CD4-positive, alpha-beta T cell treated with Interleukin-17A for 4 hours (primary cell): ENCODE measurements at places on chromosomes 6 and 20.
A peak's percentile ranks its signal among the peaks of the same experiment; 100 is the strongest.

GRCh38 chr6:11353921-11354389, 121.5 kb upstream of the NEDD9 start:
- DNase-seq: peak; percentile 61

- no peak for DNase-seq
Measured at GRCh38 chr20:12605751-12606150, 403.0 kb upstream of the SPTLC3 start.

DNA sequence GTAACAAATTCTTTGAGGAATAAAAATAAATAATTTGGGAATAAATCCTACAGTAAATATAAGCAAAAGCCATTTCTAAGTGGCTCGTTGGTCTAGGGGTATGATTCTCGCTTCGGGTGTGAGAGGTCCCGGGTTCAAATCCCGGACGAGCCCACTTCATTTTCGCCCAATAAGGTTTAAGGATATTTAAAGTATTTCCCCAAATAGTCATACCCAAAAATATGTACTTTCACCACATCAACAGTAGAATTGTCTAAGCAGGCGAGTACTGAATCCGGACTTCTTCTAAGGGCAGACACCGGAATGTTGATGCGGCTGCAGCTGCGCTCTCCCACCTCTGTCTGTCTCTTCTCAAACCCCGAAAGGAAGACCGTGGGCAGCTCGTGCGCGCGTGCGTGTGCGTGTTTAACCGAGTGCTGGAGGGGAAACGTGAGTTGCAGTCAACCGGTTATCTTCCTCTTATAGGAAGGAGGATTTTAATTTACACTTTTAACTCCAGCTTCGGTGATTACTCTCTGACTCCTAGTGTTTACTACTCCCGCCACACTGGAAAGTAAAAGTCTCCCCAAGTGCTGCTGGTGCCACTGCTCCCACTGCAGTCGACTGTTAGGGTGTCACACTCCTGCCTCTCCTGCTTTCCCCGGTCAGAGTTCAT, 155.7 kb upstream of the PRSS16 start:
- DNase-seq: peak; percentile 10

DNA sequence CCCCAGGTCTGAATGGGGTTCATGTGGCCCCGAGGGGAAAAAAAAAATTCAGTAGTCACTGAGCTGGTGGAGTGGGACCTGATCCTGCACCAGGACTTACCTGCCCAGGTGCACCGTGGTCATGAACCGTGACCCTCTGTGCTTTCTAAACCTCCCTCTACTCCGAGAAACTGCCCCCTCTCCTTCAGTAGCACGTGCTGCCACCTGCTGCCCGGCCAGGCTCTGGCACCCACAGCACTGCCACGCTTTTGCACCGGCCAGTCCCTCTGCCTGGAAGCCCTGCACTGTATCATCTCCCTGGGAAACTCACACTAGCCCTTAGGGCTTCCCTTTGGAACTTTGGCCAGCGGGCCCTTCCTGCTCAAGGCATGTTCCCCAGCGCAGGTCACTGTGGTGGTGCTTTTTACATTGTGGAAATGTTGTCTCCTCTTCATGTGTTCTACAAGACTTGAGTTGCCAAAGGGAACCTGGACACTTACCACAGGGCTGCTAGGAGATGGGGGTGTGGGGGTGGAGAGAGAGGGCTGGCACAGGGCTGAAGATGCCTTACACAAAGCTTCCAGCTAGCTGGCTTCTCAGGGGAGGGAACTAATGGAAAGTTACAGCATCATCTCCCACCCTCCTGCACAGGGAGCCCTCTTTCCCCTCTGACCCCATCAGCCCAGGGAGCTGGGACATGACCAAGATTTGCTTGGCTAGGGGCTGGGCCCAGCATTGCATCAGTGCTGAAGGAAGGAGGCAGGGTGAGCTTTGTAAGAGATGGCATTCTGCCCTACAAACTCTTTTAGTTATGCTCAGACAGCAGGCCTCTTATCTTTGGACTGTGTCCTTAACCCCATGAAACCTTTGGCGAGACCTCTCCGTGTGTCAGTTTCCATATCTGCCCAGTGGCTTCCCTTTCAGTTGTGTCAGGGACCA, 2.5 kb upstream of the PTPRT start:
- DNase-seq: no peak

- no peak for DNase-seq
Measured at GRCh38 chr6:146650799-146651481, 52.2 kb downstream of the ADGB start.

- DNase-seq: no peak
Measured at GRCh38 chr20:10129749-10130148, 88.9 kb upstream of the SNAP25 start.

DNA sequence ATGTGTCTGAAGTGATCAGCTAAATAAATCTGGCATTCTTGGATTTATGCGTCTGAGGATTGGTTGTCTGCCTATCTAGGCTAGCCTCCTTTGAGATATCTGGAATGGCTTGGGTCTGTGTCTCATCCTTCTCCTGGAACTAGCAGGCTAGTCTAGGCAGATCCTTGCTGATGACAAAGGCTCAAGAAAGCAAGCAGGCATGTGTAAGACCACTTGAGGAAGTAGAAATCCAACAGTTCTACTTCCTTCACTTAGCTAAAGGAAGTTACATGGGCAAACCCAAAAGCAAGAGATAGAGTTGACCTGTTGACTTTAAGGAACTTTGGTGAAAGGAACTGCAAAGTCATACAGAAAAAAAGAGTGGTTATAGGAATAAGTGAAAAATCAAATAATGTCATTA, 672.6 kb downstream of the MAFB start:
- DNase-seq: no peak

GRCh38 chr20:20946122-20946759, 159.9 kb downstream of the LINC00237 start:
- no peak for DNase-seq

DNA sequence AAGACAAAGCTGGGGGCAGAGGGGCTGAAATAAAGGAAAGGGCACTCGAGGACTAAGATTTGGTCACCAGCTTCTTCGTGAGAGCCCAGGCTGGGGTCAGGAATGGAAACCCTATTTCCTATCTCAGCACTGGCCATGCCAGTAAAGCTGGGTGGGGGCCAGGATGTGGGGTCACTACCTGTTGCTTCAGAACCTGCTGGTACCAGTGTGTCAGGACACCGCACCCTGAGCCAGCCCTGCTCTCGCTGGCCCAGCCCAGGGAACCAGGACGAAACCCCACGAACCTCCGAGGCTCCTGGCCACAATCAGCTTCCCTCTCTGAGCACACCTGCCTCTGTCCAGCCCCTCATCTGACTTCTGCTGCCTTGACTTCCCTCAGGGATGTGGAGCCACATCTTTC, 2.1 kb downstream of the CDSN start:
- no peak for DNase-seq

- no peak for DNase-seq
Measured at GRCh38 chr20:50838322-50838625, 43.4 kb downstream of the BCAS4 start.

DNA sequence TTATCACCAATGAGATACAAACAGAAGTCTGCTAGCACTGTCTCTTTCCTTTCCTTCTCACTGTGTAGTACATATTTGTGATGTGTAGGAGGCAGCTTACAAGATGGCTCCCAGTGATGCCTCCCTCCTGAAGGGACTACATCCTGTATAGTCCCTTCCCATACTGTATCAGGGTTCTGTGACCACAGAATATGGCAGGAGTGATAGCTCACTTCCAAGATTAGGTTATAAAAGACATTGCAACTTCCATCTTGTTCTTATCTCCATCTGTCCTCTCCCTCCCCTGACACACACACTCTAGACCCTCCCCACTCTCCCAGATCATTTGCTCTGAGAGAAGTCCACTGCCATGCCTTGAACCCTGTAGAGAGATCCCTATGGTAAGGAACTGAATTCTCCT, 38.0 kb downstream of the SESN1 start:
- no peak for DNase-seq

DNA sequence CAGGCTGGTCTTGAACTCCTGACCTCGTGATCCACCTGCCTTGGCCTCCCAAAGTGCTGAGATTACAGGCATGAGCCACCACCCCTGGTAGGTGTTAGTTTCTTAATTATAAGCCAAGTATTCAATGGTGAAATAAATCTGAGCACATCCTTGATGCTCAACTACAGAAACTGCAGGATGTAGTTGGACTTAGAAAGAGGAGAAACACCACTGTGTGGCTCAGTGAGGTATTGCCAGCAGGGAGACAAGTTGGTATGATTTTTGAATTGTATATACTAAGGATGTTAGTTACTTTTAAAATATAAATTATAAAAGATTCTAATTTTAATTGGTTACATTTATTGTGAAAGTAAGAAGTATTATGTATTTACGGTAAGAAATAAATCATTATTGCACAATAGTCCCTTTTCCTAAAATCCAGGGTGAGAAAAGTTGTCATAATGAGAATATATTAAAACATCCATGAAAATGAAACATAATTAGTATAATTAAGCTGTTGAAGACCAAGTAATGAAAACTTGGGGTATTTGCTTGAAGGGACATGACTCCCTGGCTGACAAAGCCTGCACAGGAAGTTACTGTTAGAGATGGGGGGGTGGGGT, 17.6 kb downstream of the SLC18B1 start:
- DNase-seq: no peak

GRCh38 chr6:89970609-89971337, 76.5 kb downstream of the GJA10 start:
- peak; percentile 38 for DNase-seq

DNA sequence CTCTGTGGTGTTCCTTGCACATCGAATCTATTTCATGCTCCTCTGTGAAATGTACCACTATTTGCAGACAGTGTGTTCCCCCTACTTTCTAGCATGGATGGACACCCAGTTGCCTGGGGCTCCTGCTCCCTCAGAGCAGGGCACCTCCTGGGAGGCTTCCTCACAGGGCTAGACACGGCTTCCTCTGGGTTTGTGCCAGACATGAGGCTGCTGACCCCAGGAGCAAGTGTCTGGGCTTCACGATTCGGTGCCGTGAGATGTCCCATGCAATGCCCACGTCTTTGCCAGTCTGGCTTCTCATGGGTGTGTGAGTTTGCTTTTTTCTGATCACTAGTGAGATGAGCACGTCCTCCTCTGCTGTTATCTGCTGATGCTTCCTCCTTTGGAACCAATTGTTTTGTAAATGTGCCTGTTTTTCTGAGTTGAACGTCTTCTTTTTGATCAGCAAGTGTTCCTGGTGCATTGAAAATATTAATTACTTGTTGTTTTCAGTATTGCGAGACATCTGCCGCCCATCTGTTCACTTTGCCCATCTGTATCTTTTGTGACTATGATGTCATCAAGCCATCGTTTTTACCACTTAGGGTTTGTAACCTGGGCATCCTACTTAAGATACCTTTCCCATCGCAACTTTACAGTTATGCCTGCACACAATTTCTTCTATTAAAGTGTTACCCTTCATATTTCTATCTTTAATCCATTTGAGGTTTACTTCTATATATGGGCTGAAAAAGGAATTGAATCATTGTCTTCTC, 92.0 kb downstream of the TTLL2 start:
- DNase-seq: no peak

- no peak for DNase-seq
Measured at GRCh38 chr20:48705240-48706115, 122.3 kb downstream of the PREX1 start.

DNA sequence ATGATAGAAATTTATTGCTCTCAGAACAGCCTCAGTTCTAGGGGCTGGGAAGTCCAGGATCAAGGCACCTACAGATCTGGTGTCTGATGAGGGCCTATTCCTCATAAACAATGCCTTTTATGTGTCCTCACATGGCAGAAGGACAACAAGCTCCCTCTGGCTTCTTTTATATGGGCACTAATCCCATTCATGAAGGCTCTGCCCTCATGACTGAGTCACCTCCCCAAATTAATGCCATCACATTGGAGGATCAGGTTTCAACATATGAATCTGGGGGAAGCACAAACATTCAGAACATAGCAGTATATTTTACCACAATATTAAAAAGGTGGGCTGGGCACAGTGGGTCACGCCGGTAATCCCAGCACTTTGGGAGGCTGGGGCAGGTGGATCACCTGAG, 58.5 kb upstream of the CCN6 start:
- DNase-seq: no peak

GRCh38 chr20:44419131-44419844, 56.4 kb upstream of the TTPAL start:
- no peak for DNase-seq

- no peak for DNase-seq
Measured at GRCh38 chr6:5653801-5654200, 352.9 kb downstream of the NRN1 start.

- DNase-seq: no peak
Measured at GRCh38 chr6:119215885-119216590, 133.5 kb downstream of the MAN1A1 start.

DNA sequence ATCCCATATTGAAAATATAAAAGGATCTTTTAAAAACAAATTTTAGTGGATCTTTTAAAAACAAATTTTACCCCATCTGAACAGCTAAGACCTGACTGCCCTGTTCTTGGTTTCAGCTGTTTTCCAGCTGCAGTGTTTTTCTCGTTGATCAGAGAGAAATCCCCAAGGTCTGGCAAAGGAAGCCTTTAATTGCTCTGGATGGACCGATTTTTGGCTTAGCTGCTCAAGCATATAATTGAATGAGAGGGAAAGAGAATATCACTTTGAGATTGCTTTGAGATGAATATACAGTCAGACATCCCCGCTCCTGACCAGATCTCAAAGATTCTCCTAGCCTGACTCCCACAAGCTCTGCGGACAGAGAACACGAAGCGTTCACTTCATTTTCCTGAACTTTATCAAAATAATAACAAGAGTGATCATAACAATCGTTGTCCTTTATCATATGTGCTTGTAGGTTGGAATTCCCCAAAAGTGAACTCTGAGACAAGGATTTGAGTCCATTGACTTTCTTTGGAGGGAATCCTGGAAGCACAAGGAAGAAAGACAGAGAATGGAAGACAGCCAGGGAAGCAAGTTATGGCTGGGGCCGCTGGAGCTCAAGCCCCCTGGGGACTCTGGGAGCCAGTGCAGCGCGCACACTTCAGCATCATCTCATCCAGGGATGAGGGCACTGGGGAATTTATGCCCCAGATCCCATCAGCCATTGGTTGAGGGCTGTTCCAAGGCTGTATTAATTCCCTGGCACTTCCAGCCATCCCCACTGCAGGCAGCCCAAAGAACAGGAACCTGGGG, 101.3 kb downstream of the SNX5 start:
- no peak for DNase-seq

DNA sequence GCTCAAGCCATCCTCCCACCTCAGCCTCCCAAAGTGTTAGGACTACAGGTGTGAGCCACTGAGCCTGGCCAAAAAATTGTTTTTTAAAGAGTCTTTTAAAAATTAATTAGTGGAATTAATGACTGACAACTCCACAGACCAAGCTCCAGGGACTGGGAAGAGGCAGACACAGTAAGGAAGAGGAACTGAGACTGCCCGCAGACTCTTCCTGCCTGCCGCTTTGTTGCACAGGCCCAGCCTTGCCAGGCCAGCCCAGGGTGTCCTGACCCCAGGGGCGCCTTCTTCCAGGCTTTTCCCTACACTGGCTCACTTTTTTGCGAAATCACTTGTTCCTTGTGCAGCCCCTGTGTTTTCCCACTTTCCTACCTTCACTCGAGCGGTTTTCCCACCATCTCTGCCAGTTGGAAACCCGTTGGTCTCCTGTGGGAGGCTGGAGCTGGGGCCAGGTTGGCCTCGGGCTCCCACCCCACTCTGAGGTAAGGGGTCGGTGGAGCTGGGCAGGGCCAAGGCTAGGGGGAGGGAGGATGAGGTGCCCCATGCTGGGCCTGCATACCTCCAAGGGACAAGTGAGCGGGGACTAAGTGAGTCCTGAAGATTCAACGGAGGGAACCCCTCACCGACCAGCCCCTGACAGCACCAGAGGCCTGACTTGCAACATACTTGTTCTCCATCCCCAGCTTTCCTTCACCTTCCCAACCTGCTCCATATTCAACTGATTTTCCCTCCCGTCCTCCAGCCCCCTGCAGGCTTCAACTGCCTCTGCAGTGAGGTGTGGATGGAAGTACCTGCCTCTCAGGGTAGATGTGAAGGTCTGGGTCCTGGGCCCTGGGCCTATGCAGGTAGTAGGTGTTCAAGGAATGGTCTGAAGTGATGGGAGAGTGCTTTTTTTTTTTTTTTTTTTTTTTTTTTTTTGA, 23.5 kb upstream of the SMIM29 start:
- no peak for DNase-seq
